Gastrocnemius medialis (tissue), 4 donors: ENCODE measurements at places on chromosomes 12 and 14.

DNA sequence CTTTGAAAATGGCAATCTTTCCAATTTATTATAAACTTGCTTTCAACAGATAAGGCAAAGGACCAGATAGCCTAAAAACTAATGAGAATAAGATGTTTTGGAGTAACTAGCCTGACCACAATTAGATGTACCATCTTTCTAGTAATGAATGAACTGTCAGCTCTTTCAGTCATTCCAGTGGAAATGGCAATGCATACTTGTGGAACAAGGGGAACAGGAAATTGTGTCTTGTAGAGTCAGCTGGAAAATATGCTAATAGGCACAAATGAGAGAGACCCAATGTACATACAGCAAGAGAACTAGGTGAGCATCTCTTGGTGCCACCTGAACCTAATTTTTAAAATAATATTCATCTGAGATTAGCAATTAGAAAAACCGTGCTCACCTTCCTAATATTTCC is 76.1 kb upstream of the GPHB5 start:
- no peak overlapping the region for H3K27ac ChIP-seq
- H3K4me3 ChIP-seq: no peak overlapping the region
- H3K36me3 ChIP-seq: no peaks in the 10 kb centered on the region
- DNase-seq: no peak
- H3K27me3 ChIP-seq: no peaks in the 10 kb centered on the region

DNA sequence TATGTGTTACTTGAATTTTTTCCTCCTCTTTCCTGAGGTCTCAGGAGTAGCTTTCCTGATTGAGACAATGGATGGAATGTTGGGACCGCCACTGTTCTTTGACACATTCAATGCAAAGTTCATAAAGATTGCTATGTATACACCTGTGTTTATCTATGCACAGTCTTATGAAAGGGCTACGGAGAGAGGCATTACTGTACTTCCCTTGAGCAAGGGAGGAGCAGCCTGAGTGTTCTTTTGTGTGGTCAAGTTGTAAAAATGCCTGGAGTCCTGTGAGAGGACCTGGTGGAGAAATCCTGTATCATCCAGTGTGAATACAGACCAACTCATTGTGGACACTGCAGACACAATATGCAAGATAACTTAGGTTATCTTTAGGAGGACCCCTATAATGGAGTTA is 1.2 kb downstream of the SRGAP1 start:
- H3K4me1 ChIP-seq: peaks cover 7% of the 10 kb centered on the region
- no peaks in the 10 kb centered on the region for H3K27me3 ChIP-seq
- H3K36me3 ChIP-seq: no peaks in the 10 kb centered on the region
- no peak overlapping the region for H3K27ac ChIP-seq
- H3K4me3 ChIP-seq: no peak overlapping the region

GRCh38 chr12:8034802-8035201 is 2.3 kb downstream of the FOXJ2 start:
- peak overlapping the region; percentile 89 for H3K27ac ChIP-seq
- peak overlapping the region; percentile 99 for H3K4me3 ChIP-seq
- H3K27me3 ChIP-seq: no peaks in the 10 kb centered on the region
- peaks cover 66% of the 10 kb centered on the region for H3K4me1 ChIP-seq
- H3K36me3 ChIP-seq: no peaks in the 10 kb centered on the region

DNA sequence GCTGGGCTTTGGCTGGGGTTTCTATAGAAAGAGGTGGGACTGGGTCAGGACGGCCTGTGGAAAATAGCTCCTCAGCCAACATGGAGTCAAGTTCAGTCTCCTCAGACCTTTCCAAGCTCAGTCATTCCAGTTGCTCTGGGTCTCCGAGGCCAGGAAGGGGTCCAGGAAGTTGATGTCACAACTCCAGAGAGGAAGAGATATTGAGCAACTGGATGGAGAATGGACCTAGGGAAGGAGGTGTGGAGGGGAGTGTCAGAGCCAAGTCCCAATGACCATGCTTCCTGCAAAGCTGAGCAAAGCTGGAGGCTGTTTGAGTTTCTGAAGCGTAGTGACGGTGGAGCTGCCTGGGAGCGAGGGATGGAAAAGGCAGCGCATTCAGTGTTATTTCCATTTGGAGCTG is 86.1 kb downstream of the SLC24A4 start:
- H3K27ac ChIP-seq: no peak overlapping the region
- H3K36me3 ChIP-seq: no peaks in the 10 kb centered on the region
- DNase-seq: peak; percentile 37
- no peaks in the 10 kb centered on the region for H3K27me3 ChIP-seq
- H3K4me3 ChIP-seq: no peak overlapping the region

- DNase-seq: no peak
- peak overlapping the region; percentile 44 for H3K27ac ChIP-seq
- H3K4me3 ChIP-seq: peak overlapping the region; percentile 63
- peaks cover 18% of the 10 kb centered on the region for H3K4me1 ChIP-seq
- H3K36me3 ChIP-seq: no peaks in the 10 kb centered on the region
- H3K27me3 ChIP-seq: no peaks in the 10 kb centered on the region
These were observed 581 bp downstream of the PITPNM2 start for GRCh38 chr12:123150275-123150743.

DNA sequence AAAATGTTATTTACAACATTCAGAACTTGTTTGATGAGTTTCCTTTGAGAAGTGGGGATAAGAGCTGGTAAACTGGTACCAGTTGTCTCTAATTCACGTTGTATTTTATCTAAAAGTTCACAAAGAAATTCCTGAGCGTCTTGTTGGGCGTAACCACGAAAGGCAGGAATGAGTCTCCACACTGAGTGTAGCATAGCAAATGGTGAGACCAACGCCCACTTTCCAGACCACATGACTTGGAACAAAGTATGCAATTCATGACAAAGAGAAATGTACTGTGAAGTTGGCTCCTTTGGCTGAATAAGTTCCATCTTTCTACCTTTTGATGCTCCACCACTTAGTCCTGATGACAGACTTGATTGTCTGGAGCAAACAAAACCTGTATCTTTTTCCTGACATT is 18.4 kb downstream of the USP44 start:
- H3K27ac ChIP-seq: no peak overlapping the region
- no peak overlapping the region for H3K4me3 ChIP-seq
- no peaks in the 10 kb centered on the region for H3K27me3 ChIP-seq
- no peak for DNase-seq
- no peaks in the 10 kb centered on the region for H3K36me3 ChIP-seq
- no peaks in the 10 kb centered on the region for H3K4me1 ChIP-seq

DNA sequence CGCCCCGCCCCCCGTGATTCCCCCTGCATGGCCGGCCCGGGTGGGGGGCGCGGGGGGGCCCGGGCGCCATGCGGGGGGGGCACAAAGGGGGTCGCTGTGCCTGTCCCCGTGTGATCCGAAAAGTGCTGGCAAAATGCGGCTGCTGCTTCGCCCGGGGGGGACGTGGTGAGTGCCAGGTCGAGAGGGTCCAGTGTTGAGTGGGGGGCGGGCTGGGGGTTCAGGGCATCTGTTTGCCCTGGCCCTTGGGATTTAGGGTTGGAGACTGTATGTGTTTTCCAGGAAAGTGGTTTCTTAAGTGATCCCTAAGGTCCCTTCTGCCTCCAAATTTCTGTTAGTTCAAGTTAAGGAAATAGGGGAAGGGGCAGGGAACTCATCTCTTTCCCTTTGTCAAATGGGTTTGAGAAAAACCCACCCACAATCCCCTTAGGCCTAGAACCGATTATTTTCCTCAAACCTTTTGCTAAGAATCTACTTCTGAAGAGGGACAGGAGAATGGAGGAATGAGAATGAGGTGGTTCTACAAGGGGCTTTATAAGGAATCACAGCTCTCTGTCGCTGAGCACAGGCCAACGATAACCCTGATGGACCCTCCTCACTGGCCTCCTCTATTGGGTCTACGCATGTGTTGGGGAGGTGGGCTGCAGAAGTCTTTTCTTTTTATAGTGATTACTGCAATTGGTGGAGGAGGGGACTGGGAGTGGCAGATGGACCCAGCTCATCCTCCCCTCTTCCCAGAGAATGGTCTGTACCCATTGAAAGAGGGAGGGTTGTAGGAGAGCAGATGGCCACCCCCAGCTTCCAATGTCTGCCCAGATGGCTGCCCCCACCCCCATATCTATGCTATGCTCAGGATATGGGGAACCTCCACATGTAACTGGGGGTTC is 834 bp downstream of the ARHGEF25 start:
- peak overlapping the region; percentile 58 for H3K27ac ChIP-seq
- H3K36me3 ChIP-seq: no peaks in the 10 kb centered on the region
- no peaks in the 10 kb centered on the region for H3K4me1 ChIP-seq
- peaks cover 42% of the 10 kb centered on the region for H3K27me3 ChIP-seq
